ENCODE measurements at places on chromosomes 2 and 18.
A peak's percentile ranks its signal among the peaks of the same experiment; 100 is the strongest.

GRCh38 chr18:33183136-33183535 is 257.4 kb downstream of the CCDC178 start:
- DNase-seq = no peak

- no peak for DNase-seq
These were observed 728 bp downstream of the FAM168B start for GRCh38 chr2:131092458-131093005.

GRCh38 chr2:105827351-105828096 is 82.8 kb downstream of the NCK2 start:
- DNase-seq = no peak

DNA sequence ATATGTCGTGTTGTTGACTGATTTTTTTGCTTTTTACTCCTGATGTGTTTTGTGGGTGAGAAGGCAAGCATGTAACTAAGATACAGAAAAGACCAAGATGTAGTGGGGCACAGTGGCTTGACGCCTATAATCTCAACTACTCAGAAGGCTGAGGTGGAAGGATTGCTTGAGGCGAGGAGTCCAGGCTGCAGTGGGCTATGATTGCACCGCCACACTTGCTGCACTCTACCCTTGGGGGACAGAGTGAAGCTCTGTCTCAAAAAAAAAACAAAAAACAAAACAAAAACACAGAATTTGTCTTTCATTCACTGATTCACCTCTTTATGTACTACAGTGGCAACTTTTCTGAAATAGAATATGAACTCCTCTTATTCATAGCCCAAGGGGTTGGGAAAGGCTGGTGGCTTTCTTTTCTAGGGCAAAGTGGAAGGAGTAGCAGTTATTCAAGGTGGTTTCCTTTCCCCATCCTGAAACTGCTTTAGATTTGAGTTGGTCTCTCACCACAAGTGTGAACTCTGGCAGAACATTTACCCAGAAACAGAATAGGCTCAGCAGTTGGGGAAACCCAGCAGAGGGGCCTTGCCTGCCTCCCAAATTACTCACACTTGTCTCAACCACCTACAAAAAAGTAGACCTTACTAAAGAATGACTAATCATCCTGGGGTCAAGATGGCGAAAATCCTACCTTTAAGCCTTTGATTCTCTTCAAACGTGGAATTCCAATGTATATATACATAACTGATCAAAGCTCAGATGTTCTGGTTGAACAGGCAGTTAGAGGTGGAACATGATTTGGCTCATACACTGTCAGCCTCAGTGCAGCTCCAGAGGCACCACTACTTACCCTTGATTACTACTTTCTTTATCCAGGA is 6.5 kb downstream of the TANK start:
- DNase-seq = peak; percentile 17

- no peak for DNase-seq
These were observed 36.1 kb downstream of the TFCP2L1 start for GRCh38 chr2:121248766-121249343.

GRCh38 chr2:201734111-201734510 is 35.7 kb upstream of the MPP4 start:
- no peak for DNase-seq

DNA sequence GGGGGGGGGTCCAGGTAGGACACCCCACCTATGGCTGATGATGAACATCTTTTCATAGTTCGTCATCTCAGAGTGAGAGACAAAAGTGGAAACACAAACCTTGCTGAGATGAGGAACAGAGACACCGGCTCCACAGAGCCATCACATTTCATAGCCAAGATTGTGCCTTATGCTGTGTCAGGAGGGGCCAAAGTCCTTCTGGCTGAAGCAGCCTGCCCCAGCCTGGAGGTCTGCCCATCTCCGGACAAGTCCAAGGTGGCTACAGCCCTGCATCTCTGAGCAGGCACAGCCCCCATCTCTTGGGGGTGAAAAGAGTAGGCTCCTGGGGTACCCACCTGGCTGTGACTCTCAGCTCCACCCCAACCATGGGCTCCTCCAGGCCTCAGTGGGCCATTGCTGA is 70.3 kb downstream of the ZBTB7C start:
- DNase-seq = no peak

- DNase-seq = no peak
These were observed 31.4 kb upstream of the NRP2 start for GRCh38 chr2:205650931-205651330.

GRCh38 chr2:85911814-85912692 is 23.3 kb upstream of the ST3GAL5 start:
- peak; percentile 94 for DNase-seq

- DNase-seq = peak; percentile 89
These were observed 61.8 kb upstream of the YWHAQ start for GRCh38 chr2:9692456-9693195.
